ENCODE measurements at places on chromosomes 13 and 19. TPM values are rescaled to one million over a fixed set of nuclear protein-coding genes. Genes with fewer than 3 reads are reported as not detected.
A peak's percentile ranks its signal among the peaks of the same experiment; 100 is the strongest.

DNA sequence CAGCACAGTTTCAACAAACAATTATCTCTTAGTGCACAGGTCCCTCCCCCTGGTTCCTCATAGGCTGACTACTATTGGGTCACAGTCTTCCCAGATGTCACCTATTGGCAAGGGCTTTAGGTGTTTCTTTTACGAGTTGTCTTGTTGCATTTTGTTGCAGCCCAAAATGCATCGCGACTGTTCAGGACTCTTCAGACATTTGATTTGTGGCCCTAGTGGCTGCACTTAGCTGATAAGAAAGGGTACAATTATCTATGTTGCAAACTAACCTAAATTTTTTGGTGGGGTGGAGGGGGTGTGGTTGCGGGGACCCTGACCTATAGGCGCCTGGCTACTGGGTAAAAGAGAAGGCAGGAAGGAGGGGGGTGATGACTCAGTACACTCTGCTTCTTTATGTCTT lies 29.1 kb upstream of the ZNF714 start:
- peaks cover 81% of the 10 kb centered on the region for H3K36me3 ChIP-seq
- H3K27ac ChIP-seq: no peak overlapping the region
- H3K4me3 ChIP-seq: no peak overlapping the region
- no peaks in the 10 kb centered on the region for H3K4me1 ChIP-seq
- no peak for DNase-seq

DNA sequence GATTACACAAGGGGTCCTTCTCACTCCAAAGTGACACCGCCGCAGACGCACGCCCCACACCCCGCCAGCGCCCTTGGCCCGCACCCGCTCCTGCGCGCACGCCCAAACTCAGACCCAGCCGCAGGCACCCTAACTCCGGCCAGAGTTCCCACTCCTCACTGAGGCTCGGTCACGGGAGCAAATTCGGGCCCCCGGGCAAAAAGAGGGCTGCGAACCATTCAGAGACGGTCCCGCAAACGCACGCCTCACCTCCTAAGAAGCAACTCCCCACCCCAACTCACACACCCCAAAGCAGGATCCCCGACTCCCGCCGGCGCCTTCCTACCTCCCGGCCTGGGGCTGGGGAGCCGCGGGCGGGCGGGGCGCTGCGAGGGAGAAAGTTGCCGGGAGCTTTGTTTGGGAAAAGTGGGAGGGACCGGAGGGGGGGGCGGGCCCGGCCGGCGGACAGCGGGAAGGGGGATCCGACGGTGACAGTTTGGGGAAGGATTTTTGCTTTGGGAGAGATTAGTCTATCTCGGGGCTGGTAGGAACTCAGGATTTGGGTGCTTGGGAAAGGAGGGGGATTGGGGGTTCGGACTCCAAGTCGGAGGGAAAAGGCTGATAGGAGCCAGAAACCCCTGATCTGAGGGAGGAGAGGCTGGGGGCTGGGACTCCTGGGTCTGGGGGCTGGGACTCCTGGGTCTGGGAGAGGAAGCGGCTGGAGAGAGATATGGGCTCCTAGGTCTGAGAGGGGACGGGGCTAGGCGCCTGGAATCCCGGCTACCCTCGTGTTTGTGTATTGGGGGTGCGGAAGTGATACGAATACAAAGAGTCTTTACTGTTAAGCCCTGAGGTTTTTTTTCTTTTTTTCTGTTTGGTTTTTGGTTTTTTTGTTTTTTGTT lies at the start of gene TEAD2:
Gene TEAD2 (minus strand): TSS at position 369 of the 881 bp plus-strand sequence. CDS start 2,341 bp downstream, outside the sequence.
- DNase-seq: no peak
- no peaks in the 10 kb centered on the region for H3K36me3 ChIP-seq
- H3K4me1 ChIP-seq: peaks cover 4% of the 10 kb centered on the region
- peaks cover 37% of the 10 kb centered on the region for H3K27me3 ChIP-seq
- H3K4me3 ChIP-seq: no peak within 1 kb of the TSS

CYP4F2 gene
- not detected for total RNA-seq

GRCh38 chr13:107376341-107377125 lies 808.6 kb upstream of the ARGLU1 start:
- no peaks in the 10 kb centered on the region for H3K27me3 ChIP-seq
- no peaks in the 10 kb centered on the region for H3K4me1 ChIP-seq
- no peaks in the 10 kb centered on the region for H3K36me3 ChIP-seq
- no peak overlapping the region for H3K4me3 ChIP-seq

DNA sequence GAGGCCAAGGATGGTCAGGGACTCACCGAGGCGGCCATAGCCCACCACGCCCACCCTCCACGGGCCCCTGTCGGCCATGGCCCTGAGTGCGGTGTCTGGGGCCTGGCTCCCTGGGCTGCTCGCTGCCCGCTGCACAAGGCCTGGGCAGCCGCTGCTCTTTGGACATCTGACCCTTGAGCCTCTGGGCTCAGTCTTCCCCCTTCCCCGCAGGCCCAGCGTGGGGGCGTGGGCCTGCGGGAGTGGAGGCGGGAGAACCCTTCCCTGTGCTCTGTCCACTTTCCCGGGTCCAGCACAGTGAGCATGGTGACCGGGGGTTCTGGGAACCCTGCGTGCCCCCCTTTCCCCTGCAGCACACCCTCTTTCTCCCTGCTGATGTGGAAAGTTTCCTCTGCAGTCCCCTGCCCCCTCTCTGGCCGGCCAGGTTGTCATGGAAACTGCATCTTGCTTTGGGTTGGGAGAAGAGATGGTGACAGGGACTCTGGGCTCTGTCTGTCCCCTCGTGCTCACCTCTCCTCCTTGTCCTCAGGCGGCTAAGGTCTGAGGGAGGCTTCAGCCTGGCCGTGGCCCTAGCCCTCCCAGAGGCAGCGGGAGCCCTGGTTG lies at the start of gene ASPDH:
Gene ASPDH (minus strand): TSS at position 168 of the 600 bp plus-strand sequence. CDS start 90 bp downstream, at position 78.
- DNase-seq: no peak
- H3K27me3 ChIP-seq: no peaks in the 10 kb centered on the region
- H3K36me3 ChIP-seq: peaks cover 7% of the 10 kb centered on the region
- peak within 1 kb of the TSS; percentile 15 for H3K27ac ChIP-seq
- H3K4me1 ChIP-seq: peaks cover 6% of the 10 kb centered on the region

DNA sequence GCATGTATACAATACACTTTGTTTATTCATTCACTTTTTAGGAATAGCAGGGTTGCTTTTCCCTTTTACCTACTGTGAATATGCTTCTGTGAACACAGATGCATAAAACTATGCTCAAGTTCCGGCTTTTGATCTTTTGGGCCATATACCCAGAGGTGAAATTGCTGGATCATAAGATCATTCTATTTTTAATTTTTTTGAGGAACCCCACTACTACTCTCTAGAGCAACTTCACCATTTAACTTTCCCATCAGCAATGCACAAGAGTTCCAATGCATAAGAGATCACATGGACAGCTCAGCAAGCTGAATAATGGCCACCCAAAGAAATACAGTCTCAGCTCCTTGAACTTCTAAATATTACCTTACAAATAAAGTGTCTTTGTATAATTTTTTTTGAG lies 17.0 kb upstream of the SIGLEC10 start:
- H3K36me3 ChIP-seq: no peaks in the 10 kb centered on the region
- H3K4me1 ChIP-seq: peaks cover 17% of the 10 kb centered on the region

DNA sequence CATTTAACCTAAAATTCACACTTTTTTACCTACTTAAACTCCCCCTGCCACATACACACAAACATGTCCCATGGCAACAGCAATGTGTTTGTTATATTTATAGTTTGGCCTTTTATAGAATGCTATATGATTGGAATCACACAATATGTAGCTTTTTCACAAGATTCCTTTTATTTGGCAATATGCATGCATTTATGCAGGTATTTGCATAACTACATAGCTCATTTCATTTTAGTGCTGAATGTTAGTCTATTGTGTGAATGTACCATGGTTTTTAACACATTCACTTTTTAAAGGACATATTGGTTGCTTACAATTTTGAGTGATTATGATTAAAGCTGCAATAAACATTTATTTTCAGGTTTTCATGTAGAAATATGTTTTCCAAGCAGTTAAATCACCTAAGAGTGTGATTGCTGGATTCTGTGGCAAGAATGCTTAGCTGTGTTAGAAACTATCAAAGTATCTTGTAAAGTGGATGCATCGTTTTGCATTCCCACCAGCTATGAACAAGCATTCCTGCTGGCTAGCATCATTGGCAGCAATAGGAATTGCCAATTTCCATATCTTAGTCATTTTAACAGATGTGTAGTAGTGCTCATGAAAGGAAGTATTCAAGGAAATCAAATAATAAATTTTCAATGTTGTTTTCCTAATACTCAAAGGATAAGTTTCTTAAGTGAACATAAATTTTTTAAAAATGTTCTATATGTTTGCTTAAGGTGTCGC lies 557.0 kb downstream of the SLITRK1 start:
- H3K36me3 ChIP-seq: no peaks in the 10 kb centered on the region
- DNase-seq: no peak
- H3K27ac ChIP-seq: no peak overlapping the region

DNA sequence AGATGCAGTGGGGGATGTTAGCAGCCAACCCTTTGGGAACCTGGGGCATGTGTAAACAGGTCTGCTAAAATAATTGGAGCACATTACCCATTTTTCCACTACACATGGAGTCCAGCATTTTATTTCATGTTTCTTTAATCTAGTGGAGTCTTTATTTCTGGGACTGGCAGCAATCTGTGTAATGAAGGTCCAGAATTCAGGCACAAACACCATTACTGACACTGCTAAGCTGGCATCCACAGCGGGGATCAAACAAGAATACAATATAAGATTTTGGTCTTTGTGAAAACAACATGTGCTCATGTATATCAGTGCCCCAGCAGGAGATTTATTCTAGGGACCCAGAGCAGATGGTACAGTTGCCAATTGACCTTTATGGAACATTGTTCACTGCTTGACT lies 1587.0 kb upstream of the PRR20A start:
- H3K4me1 ChIP-seq: no peaks in the 10 kb centered on the region
- H3K4me3 ChIP-seq: no peak overlapping the region
- H3K27me3 ChIP-seq: no peaks in the 10 kb centered on the region
- H3K27ac ChIP-seq: no peak overlapping the region

All from activated T-helper 2 cell treated with anti-CD3 and anti-CD28 coated beads, Interferon-gamma antibody, Interleukin-2, Interleukin-4, amounts not matched to agents 10 μg/mL and 5 μg/mL and 100 μg/mL, durations not matched to agents 14 hours and 24 hours and 36 hours (primary cell).